ENCODE measurements at places on chromosomes 12 and 14.

- DNase-seq = no peak
Measured at GRCh38 chr12:89618113-89618862, 90.3 kb downstream of the ATP2B1 start.

- DNase-seq = no peak
Measured at GRCh38 chr12:117528538-117528937, 167.1 kb upstream of the NOS1 start.

DNA sequence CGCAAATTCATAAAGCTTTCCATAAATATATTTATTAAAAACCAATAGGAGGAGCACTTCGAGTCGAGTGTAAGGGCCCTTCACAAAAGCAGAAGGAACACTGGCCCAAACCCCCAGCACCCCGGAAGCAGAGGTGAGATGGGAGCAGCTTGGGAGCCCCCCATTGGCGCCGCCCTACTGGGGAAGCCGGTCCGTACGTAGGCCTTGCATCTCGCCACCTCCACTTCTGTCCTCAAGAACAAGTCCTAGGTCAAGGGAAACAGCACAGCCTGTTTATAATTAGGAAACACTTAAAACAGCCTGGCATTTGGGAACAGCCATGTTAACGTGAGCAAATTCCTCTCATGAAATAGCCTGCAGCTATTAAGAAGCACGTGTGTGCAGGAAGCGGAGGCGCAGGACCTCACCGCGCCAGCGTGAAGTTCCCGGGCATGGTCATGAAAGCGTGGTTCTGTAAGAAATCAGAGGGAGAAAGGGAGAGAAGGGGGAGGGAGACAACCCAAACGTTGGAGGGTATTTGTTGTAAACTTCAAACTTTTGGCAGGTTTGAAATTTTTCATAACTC lies 7.7 kb downstream of the ANKRD9 start:
- no peak for DNase-seq

DNA sequence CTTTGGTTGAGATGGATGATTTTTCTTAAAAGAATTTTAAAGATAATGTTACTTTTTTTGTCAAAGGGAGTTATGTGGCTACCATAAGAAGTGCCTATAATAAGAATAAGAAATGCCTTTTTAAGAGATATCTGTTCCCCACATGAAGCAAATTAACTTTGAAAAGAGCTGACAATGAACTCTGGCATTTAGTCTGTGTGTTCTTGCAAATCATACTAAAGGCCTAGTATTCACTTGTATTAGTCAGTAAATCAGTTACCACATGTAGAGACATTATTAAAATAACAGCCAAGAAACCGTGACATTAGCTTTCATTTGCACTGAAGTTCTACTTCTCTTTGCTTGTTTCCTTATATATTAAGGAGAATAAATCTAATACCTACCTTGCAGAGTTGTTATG lies 296.3 kb downstream of the CCDC91 start:
- DNase-seq = no peak

DNA sequence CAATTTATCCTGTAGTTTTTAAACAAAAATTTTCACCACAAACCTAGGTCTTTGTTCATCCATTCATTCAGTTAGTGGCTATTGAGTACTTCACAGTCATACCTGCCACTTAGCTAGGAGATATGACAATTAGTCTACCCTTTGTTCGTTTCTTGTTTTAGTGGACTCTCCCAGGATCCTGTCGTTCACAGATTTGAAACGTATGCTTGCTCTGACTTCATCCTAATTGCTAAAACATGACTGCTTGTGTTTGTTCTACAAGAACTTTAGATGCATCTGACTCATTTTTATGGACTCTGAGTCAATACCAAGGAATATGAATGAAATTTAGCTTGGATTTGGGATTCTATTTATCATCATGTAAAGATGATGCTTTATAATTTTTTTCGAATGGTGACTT lies 69.5 kb downstream of the TBC1D30 start:
- no peak for DNase-seq

- DNase-seq = no peak
Measured at GRCh38 chr12:57522887-57523705, 472 bp downstream of the MBD6 start.

GRCh38 chr14:54881235-54881760 lies 21.3 kb downstream of the GCH1 start:
- DNase-seq = no peak

DNA sequence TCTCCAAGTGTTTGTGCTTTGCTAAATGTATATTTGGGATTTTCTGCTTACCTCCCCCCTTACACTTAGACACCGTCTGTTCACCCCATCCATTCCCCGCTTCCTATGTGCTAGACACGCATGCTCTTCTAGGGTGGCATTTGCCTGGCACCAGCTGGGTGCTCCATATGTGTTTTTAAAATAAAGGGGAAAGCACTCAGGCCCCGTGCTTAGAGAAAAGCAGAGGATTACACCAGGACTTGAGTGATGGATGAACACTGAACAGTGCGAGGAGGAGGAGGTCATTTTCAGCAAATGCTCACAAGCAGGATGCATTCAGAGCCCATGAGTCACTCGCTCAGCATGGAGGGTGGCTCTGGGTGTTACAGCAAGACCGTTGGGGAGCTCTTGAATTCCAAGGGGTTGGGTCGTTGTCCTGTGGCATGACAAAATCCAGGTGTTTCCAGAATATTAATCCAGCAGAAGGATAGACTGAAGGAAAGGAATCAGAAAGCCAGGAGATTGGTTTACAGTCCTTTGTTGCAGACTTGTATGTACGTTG lies 2.9 kb upstream of the BDKRB1 start:
- no peak for DNase-seq

DNA sequence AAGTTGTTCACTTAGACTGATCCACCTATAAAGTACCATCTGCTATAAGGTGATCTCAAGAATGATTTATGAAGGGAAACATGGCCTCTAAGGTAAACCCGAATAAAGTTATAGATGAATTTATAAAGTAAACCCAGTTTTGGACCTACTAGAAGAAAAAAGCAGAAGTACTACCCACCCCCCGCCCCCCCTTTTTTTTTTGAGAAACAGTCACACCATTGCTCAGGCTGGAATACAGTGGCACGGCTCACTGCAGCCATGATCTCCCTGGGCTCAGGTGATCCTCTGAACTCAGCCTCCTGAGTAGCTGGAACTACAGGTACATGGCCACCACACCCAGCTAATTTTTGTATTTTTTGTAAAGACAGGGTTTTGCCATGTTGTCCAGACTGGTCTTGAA lies 3.9 kb downstream of the ENTPD5 start:
- no peak for DNase-seq

DNA sequence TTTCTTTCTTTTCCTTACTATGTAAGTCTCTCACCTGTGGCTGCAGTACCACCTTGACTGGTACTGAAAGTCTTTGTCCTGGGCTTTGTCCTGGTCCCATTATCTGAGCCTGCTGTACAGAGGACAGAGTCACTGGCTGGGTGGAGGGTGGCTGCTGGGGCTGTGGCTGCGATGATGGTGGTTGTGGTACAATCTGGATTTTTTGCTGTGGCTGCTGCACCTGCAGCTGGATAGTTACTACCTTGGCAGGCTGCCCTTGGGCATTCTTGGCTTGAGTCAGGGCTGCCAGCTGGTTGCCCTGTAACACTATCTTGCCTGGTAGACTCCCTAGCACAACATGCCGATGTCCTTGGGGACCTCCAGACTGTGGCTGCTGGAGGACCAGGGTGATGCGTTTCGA lies 27.0 kb downstream of the CHD8 start:
- DNase-seq = no peak

- DNase-seq = no peak
Measured at GRCh38 chr12:31016057-31016456, 57.6 kb upstream of the DDX11 start.

- no peak for DNase-seq
Measured at GRCh38 chr12:66707002-66707697, 28.3 kb upstream of the GRIP1 start.

DNA sequence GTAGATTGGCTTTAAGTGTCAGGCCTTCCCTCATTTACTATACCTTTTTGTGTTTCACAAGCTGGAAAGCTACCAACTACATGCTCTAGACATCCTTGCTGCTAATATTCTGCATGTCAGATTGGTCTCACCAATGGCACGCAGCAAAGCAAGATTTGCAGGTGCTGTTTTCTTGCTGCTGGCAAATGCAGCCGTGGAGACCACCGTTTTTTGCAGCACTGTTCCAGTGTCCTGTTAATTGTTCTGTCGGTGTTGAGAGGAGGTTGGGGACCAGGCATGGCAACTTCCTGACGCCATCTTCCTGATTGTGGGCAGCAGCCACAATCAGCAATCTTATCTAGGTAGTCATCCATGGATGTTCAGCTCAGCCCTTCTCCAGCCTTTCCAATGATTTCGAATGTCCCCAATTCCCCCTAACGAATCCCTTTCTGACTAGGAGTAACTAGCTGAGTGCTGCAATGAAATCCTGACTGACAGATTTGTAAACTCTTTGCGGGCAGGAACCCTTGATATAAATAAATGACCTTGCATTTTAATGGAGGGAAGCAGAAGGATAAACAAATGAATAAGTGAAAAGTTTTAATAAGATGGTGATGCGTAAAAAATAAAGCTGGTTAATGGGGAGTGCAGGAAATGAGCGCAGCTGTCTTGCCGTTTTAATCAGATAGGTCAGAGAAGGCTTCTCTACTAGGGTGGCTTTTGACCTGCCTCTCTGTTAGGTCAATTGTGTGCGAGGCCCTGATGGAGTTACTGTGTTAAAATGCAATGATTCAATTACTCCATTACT lies 574 bp upstream of the CRADD start:
- DNase-seq = no peak

DNA sequence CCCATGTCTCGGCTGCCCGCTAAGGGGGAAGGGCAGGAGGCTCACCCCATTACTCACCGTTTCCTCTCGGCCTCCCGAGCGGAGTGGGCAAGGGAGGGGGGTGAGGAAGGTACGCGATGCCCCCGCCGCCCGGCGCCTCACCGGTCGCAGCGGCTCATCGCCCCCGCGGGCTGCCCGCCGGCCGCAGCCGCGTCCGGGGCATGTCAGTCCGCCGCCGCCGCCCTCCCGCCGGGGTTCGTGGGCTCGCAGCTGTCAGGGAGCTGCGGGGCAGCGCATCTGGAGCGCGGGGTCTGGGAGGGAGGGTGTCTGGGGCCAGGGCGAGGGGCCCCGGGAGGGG lies 461 bp downstream of the SLC8A3 start:
- DNase-seq = no peak

DNA sequence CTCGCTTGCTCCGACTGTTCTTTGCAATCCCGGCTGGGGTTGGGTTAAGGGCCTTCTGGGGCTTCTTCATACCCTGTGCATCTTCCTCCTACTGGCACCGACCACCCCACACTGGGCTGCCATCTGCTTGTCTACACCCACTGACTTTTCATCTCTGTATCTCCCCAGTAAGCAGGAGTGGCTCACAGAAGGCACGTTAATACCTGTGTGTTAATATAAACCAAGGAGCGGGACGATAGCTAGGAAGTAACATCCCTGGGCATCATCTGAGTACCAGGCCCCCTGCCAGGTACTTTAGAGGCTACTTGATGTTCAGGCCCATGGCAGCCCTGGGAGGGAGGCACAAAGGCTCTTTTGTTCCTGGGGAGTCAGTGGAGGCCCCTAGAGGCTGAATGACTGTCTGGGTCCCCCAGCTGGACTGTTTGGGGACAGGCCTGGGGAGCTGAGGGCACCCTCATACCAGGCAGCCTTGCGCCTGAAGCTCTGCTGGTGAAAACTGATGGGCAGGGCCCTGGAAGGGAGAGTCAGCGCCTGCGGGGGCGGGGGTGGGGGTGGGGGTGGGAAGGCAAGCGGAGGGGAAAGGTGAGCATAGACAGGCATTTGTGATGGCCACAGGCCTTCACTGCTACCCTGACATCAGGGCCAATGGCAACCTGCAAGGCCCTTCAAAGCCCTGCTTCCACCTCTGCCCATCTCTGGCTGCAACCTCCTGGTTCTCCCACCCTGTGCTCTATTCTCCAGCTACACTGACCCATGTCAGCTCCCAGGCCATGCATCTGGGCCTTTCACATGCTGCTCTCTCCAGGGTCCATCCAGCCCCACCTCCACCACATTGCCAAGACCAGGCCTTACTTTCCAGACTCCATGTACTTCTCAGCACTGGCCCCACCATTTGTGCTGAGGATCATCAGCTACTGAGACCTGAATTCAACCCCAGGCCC lies 34.2 kb upstream of the DEGS2 start:
- no peak for DNase-seq

GRCh38 chr12:3251067-3251466 lies 173.9 kb downstream of the TSPAN9 start:
- no peak for DNase-seq

DNA sequence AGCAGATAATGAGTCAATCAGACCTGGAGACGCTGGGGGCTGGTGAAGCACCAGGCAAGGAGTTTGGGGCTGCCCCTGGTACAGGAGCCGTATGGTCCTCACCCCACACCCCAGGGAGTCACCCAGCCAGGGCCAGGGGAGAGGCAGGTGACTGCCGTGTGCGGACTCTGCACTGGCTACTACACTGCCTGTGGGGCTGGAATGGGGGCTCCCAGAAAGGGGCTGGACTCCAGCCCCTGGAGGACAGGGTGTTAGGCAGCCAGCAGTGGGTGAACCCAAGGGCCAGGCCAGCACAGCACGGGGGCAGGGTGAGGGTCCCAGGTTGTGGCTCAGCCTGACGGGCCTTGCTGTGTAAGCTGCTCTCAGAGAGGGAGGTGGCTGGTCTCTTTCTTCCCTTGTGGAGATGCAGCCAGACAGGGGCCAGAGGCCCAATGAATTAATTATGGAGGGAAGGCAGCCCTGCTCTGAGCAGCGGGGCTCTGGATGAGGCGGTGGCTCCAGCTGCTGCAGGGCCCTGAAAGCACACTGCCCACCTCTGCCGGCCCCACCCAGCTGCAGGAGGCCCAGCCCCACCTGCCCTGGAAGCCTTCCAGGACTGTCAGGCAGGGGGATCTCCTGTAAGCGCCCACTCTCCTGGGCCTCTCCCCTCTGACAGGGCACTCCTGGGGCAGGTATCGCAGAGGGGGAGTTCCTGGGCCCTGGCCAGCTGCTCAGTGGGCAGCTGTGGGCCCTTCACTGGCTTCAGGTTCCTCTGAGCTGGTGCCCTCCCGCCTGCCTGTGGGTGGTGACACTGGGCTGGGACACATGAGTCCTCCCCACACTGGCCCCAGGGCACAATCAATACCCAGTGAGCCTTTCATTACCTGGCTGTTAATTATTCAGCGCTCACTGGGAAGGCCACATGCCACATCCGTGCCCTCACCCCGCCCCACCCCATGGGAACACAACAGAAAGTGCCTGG lies 142.5 kb upstream of the C14orf180 start:
- DNase-seq = no peak

GRCh38 chr14:50067723-50068495 lies 48.5 kb downstream of the VCPKMT start:
- no peak for DNase-seq

GRCh38 chr12:43805860-43806736 lies at the start of gene TWF1:
Gene TWF1, minus strand, starts transcription at chr12:43806317. Its CDS starts 72 bp downstream, at chr12:43806245.
- peak; percentile 74 for DNase-seq

All from activated CD4-positive, alpha-beta T cell treated with anti-CD3 and anti-CD28 coated beads for 1 hour (primary cell).